ENCODE measurements at places on chromosomes 7 and 10.

DNA sequence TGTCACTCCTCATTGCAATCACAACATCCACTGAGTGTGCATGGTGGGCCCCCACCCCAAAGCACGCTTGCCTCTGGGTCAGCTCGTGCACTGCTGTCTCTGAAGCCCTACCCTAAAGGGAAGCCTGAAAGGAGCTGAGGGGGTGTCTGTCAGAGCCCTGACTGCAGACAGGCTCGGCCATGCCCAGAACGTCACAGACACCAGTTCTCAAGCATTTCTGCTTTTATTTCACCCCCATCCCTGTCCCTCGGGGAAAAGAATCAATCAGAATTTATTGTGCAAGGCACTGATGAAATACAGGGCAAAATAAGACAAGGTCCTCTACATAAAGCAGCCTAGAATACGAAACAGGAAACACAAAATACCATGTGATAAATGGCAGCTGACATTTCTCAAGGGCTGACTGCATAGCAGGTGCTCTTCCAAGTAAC, 231.8 kb downstream of the WDR37 start:
- DNase-seq: no peak

DNA sequence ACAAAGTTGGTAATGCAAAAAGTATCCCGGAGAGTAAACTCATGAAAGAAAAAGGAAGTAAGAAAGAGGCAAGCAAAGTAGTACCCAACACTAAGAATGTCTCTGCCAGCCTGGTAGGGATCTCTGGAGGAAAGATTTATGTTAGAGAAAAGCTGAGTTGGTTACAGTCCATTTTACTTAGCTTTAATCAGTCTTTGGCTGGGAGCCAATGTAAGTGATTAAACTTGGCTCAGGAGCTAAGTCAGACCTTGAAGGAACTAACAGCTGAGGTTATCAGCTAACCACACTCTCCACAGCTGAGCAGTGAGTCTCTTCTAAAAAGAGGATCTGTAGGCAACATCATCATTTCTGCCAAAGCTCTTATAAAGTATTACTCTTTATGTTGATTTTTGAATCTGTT, 148.0 kb downstream of the ANKRD7 start:
- no peak for DNase-seq

GRCh38 chr10:59047957-59048618, 128.4 kb upstream of the PHYHIPL start:
- no peak for DNase-seq

GRCh38 chr7:116351966-116352365, 141.6 kb downstream of the TES start:
- no peak for DNase-seq

Measured in GM12892 (cell line).